ENCODE measurements at places on chromosomes 2 and 18. TPM values are rescaled to one million over a fixed set of nuclear protein-coding genes. Genes with fewer than 3 reads are reported as not detected.

- DNase-seq = no peak
- no peak overlapping the region for H3K27ac ChIP-seq
- no peaks in the 10 kb centered on the region for H3K36me3 ChIP-seq
- H3K4me1 ChIP-seq = no peaks in the 10 kb centered on the region
Measured at GRCh38 chr2:100742277-100743254, 77.4 kb upstream of the NPAS2 start.

OSBPL1A gene
- 5.8 TPM for polyA plus RNA-seq

DNA sequence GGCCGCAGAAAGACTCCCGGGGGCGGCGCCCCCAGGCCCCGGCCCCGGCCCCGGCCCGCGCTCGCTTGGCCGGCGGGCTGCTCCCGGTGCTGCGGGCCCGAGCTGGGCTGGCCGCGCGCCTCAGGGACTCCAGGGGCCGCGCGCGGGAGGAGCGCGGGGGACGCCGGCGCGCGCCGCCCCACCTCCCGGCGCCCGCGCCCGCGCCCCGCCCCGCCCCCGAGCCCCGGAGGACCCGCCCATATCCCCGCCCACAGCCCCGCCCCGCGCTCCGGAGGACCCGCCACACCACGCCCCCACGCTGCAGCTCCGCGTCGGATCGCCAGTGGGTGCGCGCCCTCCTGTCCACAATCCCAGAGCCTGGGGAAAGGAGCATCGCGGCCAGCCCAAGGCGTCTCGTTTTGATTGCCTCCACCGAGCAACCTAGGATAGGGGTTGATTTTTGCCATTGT lies at the start of gene PARD6G:
Gene PARD6G, minus strand, starts transcription at position 122 of the 449 bp plus-strand sequence. CDS start 166 bp downstream, outside the sequence.
- DNase-seq = peak; percentile 32
- H3K27ac ChIP-seq = no peak within 1 kb of the TSS
- no peaks in the 10 kb centered on the region for H3K36me3 ChIP-seq

DNA sequence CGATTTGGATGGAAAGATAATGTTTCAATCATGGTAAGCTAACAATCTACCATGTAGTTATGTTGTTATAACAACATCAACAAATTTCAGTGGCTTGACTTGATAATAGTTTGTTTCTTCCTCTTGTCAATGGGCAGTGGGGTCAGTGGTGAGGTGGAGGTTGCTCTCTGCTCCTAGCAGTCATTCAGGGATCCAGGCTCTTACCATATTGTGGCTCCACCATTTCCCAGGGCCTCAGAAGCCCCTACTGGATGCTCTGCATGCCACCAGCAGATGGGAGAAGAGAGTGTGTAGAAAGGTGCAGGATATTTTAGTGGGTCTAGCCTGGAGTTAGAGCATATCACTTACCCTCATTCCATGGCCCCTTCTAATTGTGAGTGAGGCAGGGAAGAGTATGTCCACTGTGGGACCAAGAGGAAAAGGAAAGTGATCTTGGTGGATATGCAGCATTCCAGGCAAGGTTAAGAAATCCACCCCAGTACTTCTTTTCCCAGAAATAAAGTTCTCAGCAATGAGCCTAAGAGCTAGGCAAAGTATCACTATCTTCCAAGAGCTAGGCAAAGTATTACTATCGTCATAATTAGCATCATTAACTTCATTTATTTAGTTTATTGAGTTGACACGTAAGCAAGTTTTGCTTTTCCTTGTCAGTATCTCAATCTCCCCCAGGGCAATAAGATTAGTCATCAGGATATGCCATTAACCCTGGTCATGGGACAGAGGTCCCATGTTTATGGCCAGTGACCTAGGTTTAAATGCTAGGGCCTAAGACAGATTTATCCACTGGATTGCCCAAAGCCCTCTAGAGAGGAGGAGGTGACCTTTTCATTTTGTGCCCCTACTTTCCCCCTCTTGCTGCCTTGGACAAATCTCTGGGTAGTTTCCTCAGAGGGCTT lies 4.2 kb upstream of the IWS1 start:
- H3K4me1 ChIP-seq = peaks cover 14% of the 10 kb centered on the region
- H3K36me3 ChIP-seq = no peaks in the 10 kb centered on the region
- no peak overlapping the region for H3K4me3 ChIP-seq
- no peak for DNase-seq

DNA sequence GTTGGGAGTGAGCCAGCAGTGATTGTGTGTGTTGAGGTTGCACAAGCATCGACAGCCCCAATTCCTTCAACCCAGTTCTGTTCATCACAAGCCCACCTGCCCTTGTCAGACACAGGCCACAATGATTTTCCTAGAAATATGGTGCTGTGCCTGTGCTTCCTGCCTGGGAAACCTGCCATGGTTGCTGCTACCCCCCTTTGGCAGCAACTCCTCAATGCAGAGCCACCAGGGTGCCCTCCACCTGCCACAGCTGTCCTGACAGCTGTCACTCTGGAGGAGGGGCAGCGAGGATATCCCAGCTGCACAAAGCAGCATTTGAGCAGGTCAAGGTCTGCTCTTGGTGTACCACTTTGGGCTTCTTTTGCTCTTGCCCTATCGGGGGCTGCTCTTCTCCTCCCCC lies 27.1 kb downstream of the SMIM21 start:
- no peaks in the 10 kb centered on the region for H3K4me1 ChIP-seq
- no peak overlapping the region for H3K27ac ChIP-seq

- H3K4me3 ChIP-seq = no peak overlapping the region
- DNase-seq = no peak
Measured at GRCh38 chr18:44589693-44590355, 90.9 kb upstream of the SETBP1 start.

DNA sequence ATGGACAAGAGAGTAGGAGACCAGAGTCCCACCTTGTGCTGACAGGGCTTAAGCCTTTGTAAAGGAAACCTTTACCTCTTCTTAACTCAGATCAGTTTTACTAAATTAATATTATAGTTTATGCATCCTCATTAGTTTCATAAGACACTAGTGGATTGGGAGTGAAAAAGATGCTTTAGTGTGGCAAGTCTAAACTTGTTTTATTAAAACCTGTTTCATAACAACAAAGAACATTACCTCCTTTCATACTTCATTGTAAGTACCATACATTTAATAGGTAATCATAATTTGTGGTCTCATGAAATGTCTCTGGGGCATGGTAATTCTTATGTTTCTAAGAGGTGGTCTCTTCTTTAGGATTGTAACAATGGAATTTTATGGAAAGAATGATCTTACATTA lies 63.4 kb downstream of the PIKFYVE start:
- H3K27ac ChIP-seq = no peak overlapping the region
- H3K27me3 ChIP-seq = no peaks in the 10 kb centered on the region
- peaks cover 85% of the 10 kb centered on the region for H3K36me3 ChIP-seq
- H3K4me3 ChIP-seq = no peak overlapping the region
- H3K4me1 ChIP-seq = no peaks in the 10 kb centered on the region

PTH2R gene
- not detected for polyA plus RNA-seq

All from CD4-positive, CD25-positive, alpha-beta regulatory T cell (primary cell).